ENCODE measurements at places on chromosomes 7 and 10. TPM values are rescaled to one million over a fixed set of nuclear protein-coding genes. Genes with fewer than 3 reads are reported as not detected.
A peak's percentile ranks its signal among the peaks of the same experiment; 100 is the strongest.

DNA sequence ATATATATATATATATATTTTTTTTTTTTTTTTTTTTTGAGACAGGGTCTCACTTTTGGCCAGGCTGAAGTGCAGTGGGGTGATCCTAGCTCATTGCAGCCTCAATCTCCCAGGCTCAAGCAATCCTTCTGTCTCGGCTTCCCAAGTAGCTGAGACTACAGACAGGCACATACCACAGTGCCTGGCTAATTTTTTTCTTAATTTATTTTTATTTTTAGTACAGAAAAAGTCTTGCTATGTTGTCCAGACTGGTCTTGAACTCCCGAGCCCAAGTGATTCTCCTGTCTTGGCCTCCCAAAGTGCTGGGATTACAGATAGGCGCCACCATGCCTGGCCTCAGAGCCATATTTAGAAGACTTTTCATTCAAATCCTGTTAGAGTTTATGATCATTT is 79.6 kb downstream of the PRTFDC1 start:
- no peak for DNase-seq

GRCh38 chr10:71270301-71271220 is 48.5 kb upstream of the SLC29A3 start:
- DNase-seq = no peak

DNA sequence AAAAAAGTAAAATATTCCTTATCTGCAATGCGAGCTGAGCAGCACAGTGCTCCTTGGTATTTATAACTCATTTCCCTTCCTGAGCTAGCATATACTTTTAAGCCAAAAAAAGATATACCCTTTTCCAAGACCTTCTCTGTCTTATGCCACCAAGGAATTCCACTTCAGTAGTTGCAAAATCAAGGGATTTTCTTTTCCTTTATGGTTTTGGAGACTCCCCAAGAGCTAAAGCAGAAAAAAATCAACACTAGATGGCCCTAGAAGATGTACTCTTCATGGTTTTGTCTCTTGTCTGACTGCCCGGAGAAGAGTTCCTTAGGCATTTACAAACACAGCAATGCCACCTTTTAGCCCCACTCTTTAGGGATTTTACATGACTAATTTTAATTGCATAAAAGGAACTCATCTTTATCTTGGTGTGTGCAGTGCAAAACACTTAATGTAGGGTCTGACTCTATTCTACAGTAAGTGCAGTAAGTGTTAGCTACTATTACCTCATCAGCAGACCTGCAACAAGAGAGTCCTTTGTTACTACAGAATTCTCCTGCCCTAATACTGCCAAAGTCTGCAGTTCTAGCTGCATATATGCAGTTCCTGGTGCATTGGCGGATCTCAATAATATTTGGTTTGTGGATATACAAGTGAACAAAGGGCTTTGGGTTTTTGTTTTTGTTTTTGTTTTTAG is 443.3 kb downstream of the GFRA1 start:
- DNase-seq = no peak

Gene ATOH7
- not detected for total RNA-seq

DNA sequence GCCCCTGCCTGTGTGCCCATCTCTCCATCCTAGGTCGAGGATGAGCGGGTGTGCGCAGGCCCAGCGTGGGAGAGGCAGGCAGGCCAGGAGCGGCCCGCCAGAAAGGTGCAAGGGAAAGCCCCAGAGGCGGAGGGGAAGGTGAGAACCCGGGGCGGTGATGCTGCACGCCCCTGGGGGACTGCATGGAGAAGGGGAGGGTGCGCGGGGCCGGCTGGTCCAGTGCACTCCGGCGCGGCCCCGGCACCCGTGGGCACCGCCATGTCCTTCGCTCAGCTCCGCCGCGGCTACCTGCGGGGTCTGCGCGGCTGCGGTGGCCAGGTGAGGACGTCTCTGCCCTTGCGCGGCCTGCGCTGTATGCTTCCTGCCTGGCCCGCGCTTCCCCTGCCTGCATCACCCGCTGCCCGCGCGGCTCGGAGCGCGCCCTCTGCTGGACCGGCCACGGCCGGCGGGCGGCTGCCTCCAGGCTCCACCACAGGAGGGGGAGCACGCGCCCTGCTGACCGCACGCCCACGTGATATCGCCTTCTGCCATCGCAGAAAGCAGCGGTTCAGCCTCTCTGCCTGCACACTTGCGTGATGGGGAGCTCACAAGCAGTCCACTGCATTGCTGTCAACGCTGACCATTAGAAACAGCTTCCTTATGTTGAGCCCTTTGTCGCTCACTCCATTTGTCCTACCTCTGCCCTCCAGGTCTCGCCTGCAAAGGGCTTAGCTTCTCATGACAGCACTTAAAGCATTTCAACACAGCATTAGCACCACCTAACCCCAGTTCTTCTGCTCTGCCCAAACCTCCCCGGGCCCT is 73.9 kb downstream of the CXCL12 start:
- peak; percentile 77 for DNase-seq

DNA sequence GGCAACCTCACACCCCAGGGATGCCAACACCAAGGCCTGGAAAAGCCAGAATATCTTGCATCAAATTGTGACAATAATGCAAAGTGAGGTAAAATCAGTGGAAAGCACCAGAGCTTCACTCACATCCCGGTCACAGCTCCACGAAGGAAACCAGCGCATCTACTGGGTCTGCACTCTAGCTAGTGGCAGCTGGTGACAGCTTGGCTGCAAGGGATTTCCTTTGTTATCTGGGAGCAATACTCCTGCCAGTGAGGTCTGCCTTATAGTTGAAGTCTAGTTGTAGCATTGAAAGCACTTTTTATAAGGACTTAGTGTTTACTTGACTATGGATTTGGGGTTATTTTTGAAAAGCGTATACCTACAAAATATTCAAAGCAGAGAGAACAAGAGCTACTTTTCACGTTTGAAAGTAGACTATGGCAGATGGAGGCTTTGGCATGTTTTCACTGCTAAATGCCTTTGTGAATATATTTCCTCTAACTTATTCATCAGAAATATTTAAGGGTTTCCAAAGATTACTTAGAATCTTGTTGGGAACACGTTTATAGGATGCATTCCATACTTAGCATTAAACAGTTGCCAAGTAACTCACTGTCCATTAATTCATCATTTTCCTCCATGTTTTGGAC is 26.1 kb downstream of the WDFY4 start:
- no peak for DNase-seq

DNA sequence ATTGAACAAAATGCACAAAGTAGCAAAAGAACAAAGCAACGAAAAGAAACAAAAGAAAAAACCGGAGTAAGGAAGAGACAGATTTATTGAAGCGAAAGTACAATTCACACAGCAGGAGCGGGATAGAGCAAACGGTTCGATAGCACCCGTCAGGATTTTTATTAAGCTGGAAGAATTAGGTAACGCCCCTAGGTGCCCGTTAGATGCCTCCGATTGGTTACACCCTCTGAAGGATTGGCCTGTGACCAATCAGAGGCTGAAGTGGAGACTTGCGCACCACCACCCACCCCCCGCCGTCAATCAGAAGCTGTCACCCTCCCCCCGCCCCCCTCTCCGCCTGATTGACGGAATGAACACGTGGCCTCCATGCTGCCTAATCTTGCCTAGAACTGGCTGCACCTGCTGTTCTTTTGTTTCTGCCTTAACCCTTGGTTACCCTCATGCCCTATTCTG is 16.8 kb downstream of the OCM2 start:
- DNase-seq = no peak

DNA sequence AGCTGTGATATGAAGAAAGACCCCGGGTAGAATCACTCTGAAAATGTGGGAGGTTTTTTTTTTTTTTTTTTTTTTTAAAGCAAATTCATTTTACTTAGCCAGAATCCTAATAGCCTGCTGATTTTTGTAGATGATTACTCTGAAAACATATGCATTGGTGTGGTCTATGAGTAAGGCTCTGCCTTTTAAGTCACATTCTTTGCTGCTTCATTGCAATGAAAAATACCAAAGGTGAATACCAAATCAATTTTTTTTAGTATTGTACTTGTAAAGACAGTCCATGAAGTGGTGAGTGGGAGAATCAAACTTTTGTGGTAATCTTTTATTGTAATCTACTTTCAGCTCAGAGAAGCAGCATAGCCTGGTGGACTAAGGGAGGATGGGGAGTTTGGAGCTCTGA is 130.3 kb downstream of the SDK1 start:
- no peak for DNase-seq

DNA sequence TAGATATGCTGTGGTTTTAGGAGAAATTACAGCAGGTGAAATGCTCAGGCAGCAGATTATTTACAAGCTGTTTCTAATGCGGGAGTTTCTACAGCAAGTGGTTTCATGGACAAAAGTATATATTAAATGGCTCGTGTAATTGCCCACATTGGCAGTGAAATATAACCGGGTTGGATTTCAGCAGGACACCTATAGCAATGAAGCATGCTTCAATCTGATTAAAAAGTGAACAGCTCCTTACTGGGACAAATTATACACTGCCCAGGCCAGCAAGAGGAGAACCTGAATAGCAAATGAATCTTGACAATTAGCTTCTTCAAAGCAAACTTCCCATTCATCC is 35.2 kb upstream of the LYZL1 start:
- DNase-seq = no peak

Gene DPCD
- 25.9 TPM for total RNA-seq

GRCh38 chr7:67364441-67365017 is 367.9 kb downstream of the TYW1 start:
- DNase-seq = no peak

Gene WEE2
- total RNA-seq = not detected

GRCh38 chr7:31419505-31420055 is 79.1 kb upstream of the NEUROD6 start:
- DNase-seq = no peak

DNA sequence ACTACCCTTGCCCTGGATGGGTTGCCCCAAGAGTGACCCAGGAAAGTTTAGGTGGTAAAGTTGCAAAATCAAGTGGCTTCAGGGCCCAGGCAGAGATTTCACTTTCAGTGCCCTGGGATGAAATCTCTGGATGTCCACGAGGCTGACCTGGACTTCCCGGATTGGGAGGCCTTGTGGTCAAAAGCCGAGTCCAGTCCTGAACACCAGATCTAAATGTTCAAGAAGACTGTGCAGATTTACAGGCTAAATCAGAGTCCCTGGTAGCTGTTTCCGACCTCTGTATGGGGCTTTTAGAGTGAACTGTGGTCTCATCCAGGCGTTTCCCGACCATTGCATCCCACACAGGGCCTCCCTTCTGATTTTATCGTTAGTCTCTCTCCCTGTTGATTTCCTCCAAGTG is 95.3 kb downstream of the WDR11 start:
- DNase-seq = no peak

- no peak for DNase-seq
Measured at GRCh38 chr10:114694752-114695151, 36.7 kb upstream of the ABLIM1 start.

DNA sequence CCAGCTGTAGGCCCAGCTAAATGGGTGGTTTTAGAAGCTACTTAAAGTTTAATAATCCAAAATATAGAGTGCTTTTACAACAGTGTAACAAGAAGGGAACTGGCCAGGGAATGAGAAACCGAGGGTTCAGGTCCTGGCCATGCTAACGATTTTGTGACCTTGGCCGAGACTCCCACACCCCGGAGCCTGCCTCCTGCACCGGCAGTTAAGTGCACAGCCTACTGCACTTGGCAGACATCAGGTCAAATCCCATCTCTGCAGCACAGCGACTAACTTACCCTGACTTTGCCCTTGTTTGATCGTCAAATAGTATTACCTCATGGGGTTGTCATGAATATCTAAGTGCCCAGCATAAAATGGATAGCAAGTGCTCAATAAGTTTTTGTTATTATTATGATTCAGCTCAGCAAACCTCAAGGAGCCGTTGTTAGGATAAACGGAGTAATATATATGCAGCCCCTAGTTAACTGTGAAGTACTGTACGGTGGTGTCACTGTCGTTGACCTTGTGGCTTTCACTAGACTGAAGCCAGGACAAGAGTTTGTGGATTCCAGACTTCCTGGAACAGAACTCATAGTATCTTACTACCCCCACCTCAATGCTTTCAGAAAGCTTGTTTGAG is 35.5 kb downstream of the LYZL1 start:
- no peak for DNase-seq

GRCh38 chr7:64874114-64874513 is 29.0 kb upstream of the ZNF273 start:
- DNase-seq = no peak

Gene ASAH2B
- total RNA-seq = 1.4 TPM

Gene EGR2
- total RNA-seq = 9.2 TPM

Gene GSTO2
- 0.48 TPM for total RNA-seq

GRCh38 chr10:29369419-29369818 is 80.5 kb downstream of the LYZL1 start:
- no peak for DNase-seq

DNA sequence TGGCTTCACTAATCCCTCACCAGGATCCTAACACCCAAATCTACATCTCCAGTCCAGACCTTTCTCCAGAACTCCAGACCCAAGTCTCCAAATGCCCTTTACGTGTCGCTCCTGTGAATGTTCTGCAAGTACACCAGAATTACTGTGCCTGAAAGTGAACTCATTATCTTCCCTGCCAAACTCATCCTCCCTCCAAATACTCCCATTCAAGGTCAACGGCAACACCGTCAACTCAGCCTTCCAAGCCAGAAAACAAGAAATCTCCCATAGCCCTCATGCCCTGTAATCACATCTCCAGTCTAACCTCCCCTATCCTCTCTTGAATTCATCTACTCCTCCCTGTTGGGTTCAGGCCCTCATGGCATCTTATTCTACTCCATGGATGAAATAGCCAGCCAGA is 12.3 kb downstream of the CREB3L2 start:
- DNase-seq = no peak

- no peak for DNase-seq
Measured at GRCh38 chr7:7799138-7799537, 80.7 kb upstream of the RPA3 start.

- DNase-seq = no peak
Measured at GRCh38 chr7:101554584-101555268, 74.4 kb downstream of the MYL10 start.

- DNase-seq = no peak
Measured at GRCh38 chr10:3935141-3935540, 150.1 kb upstream of the KLF6 start.

DNA sequence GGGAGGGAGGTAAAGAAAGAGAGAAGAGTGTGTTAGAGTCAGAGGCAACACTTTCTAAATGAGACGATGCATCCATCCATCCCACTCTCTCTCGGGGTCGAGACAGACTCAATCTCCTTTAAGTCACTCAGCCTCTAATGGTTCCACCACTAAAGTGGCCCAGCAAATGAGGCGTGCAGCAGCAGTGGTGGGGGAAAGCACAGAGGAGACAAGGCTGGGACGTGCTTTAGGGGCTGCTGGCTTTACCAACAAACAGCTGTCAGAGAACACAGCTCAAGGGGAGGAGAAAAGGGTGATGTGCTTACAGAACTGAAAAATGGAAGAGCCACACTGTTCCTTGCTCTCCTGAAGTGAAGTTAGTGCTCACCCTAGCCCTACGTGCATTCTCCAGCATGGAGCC is 4.5 kb upstream of the SEC31B start:
- no peak for DNase-seq

Gene FAM25C
- not detected for total RNA-seq

Gene PPP1R9A
- 7.5 TPM for total RNA-seq

Data from breast epithelium (tissue), 4 donors.